ENCODE measurements at places on chromosomes 5 and 9.

- no peak for DNase-seq
Observed at GRCh38 chr5:34415559-34416198, 240.4 kb upstream of the RAI14 start.

DNA sequence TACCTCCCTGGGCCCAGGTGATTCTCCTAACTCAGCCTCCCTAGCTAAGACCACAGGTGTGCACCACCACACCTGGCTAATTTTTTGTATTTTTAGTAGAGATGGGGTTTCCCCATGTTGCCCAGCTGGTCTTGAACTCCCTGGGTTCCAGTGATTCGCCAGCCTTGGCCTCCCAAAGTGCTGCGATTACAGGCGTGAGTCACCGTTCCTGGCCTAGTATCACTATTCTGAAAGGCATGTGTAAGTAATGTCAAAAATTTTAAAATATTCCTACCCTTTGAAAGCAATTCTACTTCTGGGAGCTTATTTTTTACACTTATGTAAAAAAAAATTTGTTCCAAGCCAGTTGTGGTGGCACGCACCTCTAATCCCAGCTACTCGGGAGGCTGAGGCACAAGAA lies 27.1 kb upstream of the TLE1 start:
- no peak for DNase-seq

GRCh38 chr5:60820593-60821487 lies 23.2 kb downstream of the ELOVL7 start:
- DNase-seq: no peak

GRCh38 chr5:1787472-1788047 lies 12.1 kb downstream of the MRPL36 start:
- DNase-seq: no peak

All from epithelial cell of prostate (primary cell).